Thoracic aorta (tissue), 2 donors: ENCODE measurements at places on chromosomes 4 and X.
A peak's percentile ranks its signal among the peaks of the same experiment; 100 is the strongest.

- H3K27ac ChIP-seq, result no peak overlapping the region
- DNase-seq, result no peak
- no peaks in the 10 kb centered on the region for H3K4me1 ChIP-seq
- no peaks in the 10 kb centered on the region for H3K36me3 ChIP-seq
- no peaks in the 10 kb centered on the region for H3K27me3 ChIP-seq
- no peak overlapping the region for H3K4me3 ChIP-seq
Observed at GRCh38 chr4:183370786-183371185, 48.6 kb upstream of the CLDN24 start.

DNA sequence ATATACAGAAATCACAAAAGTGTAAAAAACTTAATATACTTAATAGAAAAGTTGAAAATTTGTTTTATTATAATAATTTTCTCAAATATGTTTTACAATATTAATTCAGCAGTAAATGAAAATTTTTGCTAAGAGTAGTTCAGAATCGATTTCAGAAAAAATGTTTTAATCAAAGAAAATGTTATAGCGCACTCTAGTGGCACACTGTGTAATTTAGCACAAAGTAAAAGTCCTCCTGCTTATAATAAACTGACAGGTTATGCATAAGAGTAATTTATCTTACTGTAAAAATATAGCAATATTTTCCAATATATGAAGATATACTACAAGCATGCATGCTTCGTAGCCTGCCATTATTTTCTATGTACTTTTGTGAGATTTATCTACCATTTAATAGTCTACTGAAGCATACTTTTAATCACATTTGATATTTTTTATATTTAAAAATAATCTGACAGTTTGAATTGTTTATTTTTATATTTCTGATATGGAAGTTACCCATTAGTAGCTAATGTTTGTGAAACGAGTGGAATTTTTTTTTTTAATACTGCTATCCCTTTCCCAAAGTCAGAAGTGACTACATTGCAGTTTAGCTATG is 217.9 kb upstream of the KLHL4 start:
- H3K27ac ChIP-seq, result no peak overlapping the region
- H3K27me3 ChIP-seq, result no peaks in the 10 kb centered on the region
- H3K4me1 ChIP-seq, result no peaks in the 10 kb centered on the region
- H3K4me3 ChIP-seq, result no peak overlapping the region
- no peaks in the 10 kb centered on the region for H3K36me3 ChIP-seq
- no peak for DNase-seq

DNA sequence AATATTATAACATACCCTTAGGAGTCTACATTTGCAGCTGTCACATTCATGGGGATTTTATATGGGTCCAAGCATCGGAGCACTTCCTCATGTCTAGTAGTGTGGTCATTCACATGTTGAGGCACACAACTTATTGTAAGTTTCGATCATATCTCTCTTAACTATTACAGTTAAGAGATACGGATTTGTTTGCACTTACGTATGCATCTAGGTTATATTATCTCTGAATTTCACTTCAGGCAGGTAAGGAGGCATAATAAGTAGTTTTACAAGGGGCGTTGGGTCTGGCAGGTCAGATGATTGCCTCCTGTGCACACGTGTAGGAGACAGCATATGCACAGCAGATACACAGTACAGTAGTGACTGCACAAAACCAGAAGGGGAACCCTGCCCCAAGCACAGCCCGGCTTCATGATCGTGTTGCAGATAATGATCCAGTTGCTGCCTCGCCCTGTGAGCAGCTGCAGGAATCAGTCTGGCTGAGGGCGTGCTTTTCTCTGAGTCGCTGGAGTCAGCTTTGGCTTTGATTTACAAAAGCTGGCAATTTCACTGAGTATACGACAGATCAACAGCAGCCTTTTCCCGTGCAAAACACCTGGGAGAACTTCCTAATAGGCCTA is 302.9 kb upstream of the GATB start:
- no peak for DNase-seq
- no peak overlapping the region for H3K27ac ChIP-seq
- H3K27me3 ChIP-seq, result no peaks in the 10 kb centered on the region
- no peaks in the 10 kb centered on the region for H3K36me3 ChIP-seq

DNA sequence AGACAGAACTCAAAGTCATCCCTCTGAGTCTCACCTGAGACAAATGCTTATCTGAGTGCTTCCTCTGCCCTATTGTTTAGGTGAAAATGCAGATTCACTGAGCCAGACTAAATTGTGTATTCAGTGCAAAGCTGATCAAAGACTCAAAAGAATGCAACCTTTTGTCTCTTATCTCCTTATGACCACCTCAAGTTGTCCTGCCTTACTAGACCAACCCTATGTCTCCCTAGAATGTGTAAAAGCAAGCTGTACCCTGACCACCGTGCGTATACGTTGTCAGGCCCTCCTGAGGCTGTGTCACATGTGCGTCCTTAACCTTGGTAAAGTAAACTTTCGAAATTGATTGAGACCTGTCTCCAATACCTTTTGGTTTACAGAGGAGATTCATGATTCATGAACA is 63.6 kb upstream of the SH3RF1 start:
- H3K4me3 ChIP-seq, result no peak overlapping the region
- no peaks in the 10 kb centered on the region for H3K36me3 ChIP-seq
- no peaks in the 10 kb centered on the region for H3K4me1 ChIP-seq
- DNase-seq, result no peak
- H3K27ac ChIP-seq, result no peak overlapping the region

DNA sequence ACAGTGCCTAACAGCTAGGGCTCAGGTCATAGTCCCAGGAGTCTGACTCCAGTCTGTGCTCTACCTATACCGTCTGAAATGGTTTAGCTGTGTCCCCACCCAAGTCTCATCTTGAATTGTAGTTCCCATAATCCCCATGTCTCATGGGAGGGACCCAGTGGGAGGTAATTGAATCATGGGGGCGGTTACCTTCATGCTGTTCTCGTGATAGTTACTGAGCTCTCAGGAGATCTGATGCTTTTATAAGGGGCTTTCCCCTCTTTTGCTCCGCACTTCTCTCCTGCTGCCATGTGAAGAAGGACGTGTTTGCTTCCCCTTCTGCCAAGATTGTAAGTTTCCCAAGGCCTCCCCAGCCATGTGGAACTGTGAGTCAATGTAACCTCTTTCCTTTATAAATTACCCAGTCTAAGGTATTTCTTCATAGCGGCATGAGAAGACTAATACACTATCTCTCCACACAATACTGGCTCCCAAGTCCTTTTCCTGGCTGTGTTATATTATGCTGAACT is 110.8 kb downstream of the AFAP1 start:
- peak overlapping the region; percentile 73 for H3K27ac ChIP-seq
- H3K36me3 ChIP-seq, result peaks cover 4% of the 10 kb centered on the region
- DNase-seq, result no peak
- peaks cover 50% of the 10 kb centered on the region for H3K4me1 ChIP-seq
- no peak overlapping the region for H3K4me3 ChIP-seq
- no peaks in the 10 kb centered on the region for H3K27me3 ChIP-seq

DNA sequence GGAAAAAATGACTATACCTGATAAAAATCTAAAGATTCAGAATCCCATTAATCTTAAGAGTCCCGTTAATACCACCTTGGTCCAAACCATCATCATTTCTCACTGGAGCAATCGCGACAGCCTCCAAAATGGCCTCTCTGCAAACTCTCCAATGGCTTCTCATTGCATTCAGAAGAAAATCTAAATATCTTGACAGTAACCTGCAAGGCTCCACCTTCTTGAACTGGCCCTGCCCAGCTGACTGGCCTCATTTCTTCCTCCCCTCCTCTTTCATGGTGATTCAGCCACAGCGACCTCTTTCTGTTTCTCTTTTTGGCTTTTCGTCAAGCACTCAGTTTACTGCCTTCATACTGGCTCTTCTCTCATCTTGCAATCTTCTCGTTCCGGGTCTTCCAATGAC is 56.2 kb upstream of the GPRIN3 start:
- no peaks in the 10 kb centered on the region for H3K36me3 ChIP-seq
- H3K4me1 ChIP-seq, result no peaks in the 10 kb centered on the region
- H3K4me3 ChIP-seq, result no peak overlapping the region
- no peak overlapping the region for H3K27ac ChIP-seq
- no peak for DNase-seq

DNA sequence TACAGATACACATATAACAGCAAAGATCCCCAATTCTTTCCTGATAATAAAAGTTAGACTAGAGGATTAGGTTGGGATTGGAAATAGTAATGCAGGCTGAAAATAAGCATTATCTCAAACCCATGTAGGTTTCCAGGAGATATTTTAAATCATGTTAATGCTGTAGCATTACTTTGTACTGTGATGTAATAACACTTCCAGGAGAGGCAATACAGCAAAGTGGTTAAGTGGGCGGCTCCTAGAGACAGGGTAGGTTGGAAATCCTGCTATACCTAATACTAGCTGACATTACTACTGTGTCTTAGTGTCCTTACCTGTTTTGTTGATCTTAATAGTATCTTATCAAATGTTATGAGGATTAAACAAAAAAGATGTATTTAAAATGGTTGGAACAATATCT is 9.6 kb downstream of the PAICS start:
- no peak overlapping the region for H3K27ac ChIP-seq
- peaks cover 5% of the 10 kb centered on the region for H3K36me3 ChIP-seq
- no peak overlapping the region for H3K4me3 ChIP-seq
- no peaks in the 10 kb centered on the region for H3K27me3 ChIP-seq
- DNase-seq, result no peak

GRCh38 chrX:32867781-32868523 is 343.4 kb downstream of the DMD start:
- H3K36me3 ChIP-seq, result no peaks in the 10 kb centered on the region
- H3K4me3 ChIP-seq, result no peak overlapping the region
- no peaks in the 10 kb centered on the region for H3K4me1 ChIP-seq
- no peaks in the 10 kb centered on the region for H3K27me3 ChIP-seq

- no peak overlapping the region for H3K4me3 ChIP-seq
- H3K36me3 ChIP-seq, result no peaks in the 10 kb centered on the region
- DNase-seq, result no peak
- no peaks in the 10 kb centered on the region for H3K4me1 ChIP-seq
- H3K27ac ChIP-seq, result no peak overlapping the region
Observed at GRCh38 chr4:78222575-78223186, 165.6 kb downstream of the FRAS1 start.

DNA sequence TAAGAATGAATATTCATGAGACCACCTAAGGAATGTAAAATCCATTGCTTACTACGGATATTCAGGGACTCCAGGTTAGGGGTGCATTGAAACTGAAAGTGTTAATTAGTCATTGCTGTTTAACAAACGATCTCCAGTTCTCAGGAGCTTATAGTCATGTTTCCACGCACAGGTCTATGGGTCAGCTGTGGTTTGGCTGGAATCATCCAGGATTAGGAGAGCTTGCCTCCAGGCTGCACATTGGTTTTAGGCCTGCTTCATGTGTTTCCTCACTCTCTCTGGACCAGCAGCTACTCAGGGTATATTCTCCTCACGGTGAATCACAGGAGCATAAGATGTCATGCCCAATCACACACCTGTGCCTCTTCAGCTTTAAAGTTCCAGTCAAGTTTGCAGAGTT is 98.9 kb downstream of the ATXN3L start:
- no peaks in the 10 kb centered on the region for H3K27me3 ChIP-seq
- no peak for DNase-seq
- H3K36me3 ChIP-seq, result no peaks in the 10 kb centered on the region
- no peaks in the 10 kb centered on the region for H3K4me1 ChIP-seq
- H3K4me3 ChIP-seq, result no peak overlapping the region
- H3K27ac ChIP-seq, result no peak overlapping the region

- no peak overlapping the region for H3K27ac ChIP-seq
- H3K27me3 ChIP-seq, result no peaks in the 10 kb centered on the region
- no peak overlapping the region for H3K4me3 ChIP-seq
- H3K4me1 ChIP-seq, result no peaks in the 10 kb centered on the region
- H3K36me3 ChIP-seq, result no peaks in the 10 kb centered on the region
- no peak for DNase-seq
Observed at GRCh38 chr4:44538534-44538933, 89.9 kb upstream of the KCTD8 start.

DNA sequence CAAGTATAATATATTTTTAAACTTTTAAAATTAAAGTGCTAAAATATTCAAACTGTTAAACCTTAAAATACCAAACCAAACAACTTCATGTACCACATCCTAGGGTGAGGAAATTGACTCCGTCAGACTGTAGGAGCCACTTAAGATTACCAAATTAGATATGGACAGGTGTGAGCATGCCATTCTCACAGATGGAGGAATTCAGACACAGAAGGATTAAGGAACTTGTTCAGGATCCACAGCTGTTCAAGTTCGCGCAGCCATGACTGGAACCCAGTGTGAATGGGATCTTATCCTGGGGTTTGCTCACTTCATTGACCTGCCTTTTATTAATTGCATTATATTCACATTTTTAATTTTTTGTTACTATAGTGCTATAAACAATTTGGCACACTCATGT is 224.9 kb upstream of the PCDH7 start:
- no peak overlapping the region for H3K4me3 ChIP-seq
- no peak for DNase-seq
- no peaks in the 10 kb centered on the region for H3K4me1 ChIP-seq
- H3K27ac ChIP-seq, result no peak overlapping the region
- H3K27me3 ChIP-seq, result no peaks in the 10 kb centered on the region

GRCh38 chr4:154743683-154744340 is at the start of gene LRAT:
LRAT (plus strand) TSS chr4:154744000; CDS start chr4:154744327, 327 bp downstream.
- H3K36me3 ChIP-seq, result no peaks in the 10 kb centered on the region
- peak within 1 kb of the TSS; percentile 79 for H3K4me3 ChIP-seq
- H3K27me3 ChIP-seq, result peaks cover 5% of the 10 kb centered on the region
- H3K4me1 ChIP-seq, result peaks cover 17% of the 10 kb centered on the region
- H3K27ac ChIP-seq, result no peak within 1 kb of the TSS

DNA sequence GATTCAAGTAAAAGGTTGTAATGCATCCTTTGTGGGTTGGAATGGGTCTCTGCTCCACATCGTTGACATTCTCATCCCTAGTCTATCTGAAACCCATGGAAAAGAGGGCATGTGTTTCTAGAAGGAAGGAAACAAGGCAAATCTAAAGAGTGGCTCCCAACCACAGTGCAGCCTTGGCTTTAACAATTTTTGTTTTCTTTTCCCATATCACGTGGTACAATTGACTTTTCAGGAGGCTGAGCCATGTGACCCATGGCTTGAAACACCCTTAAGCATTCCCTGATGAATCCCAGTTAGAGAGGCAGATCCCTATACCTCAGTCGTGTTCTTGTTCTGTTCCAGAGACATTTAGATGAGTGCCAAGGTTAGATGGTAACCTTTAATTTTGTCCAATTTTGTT is 12.8 kb downstream of the DCUN1D4 start:
- peaks cover 67% of the 10 kb centered on the region for H3K4me1 ChIP-seq
- H3K27ac ChIP-seq, result no peak overlapping the region
- no peaks in the 10 kb centered on the region for H3K36me3 ChIP-seq
- DNase-seq, result no peak
- H3K4me3 ChIP-seq, result no peak overlapping the region

DNA sequence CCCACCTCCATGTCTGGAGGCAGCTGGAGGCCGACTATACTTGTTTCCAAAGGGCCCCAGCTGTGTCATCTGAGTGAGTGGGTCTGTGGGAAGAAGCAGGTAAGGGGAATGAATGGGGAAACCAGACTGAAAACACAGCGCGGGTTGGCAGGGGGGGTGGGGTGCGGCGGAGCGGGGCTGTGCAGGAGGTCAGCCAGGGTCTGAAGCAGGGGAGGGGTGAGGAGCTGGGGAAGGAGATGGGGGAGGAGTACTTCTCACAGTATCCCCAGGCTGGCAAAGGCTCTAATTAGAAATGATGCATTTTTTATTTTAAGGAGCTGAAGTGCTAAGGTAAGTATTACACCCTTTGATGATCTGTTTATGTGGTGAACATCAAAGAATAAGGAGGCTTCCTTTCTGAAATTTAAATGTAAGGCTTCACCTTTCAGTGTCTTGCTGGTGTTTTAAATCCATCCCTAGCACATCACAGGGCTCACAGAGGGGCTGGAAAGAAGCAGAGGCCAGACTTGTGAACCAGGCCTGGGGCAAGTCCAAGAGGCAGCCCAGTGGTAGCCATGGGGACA is 37.5 kb downstream of the SMIM20 start:
- no peak overlapping the region for H3K4me3 ChIP-seq
- H3K4me1 ChIP-seq, result no peaks in the 10 kb centered on the region
- H3K27ac ChIP-seq, result no peak overlapping the region
- H3K27me3 ChIP-seq, result no peaks in the 10 kb centered on the region
- DNase-seq, result no peak
- no peaks in the 10 kb centered on the region for H3K36me3 ChIP-seq
